Memory B cell (primary cell): ENCODE measurements at places on chromosomes 12 and 14.

GRCh38 chr12:77847680-77848431 is 17.2 kb downstream of the NAV3 start:
- no peaks in the 10 kb centered on the region for H3K4me1 ChIP-seq
- H3K27me3 ChIP-seq: no peaks in the 10 kb centered on the region
- H3K36me3 ChIP-seq: no peaks in the 10 kb centered on the region
- no peak overlapping the region for H3K27ac ChIP-seq
- DNase-seq: no peak

- H3K27ac ChIP-seq: no peak overlapping the region
- no peaks in the 10 kb centered on the region for H3K36me3 ChIP-seq
- no peak overlapping the region for H3K4me3 ChIP-seq
- H3K27me3 ChIP-seq: no peaks in the 10 kb centered on the region
Observed at GRCh38 chr14:28577711-28578131, 188.9 kb upstream of the FOXG1 start.

- peaks cover 15% of the 10 kb centered on the region for H3K4me1 ChIP-seq
- DNase-seq: peak; percentile 47
- no peak overlapping the region for H3K4me3 ChIP-seq
- H3K27ac ChIP-seq: no peak overlapping the region
- H3K36me3 ChIP-seq: no peaks in the 10 kb centered on the region
- H3K27me3 ChIP-seq: peaks cover 6% of the 10 kb centered on the region
Observed at GRCh38 chr14:100654814-100655740, 67.9 kb upstream of the BEGAIN start.

DNA sequence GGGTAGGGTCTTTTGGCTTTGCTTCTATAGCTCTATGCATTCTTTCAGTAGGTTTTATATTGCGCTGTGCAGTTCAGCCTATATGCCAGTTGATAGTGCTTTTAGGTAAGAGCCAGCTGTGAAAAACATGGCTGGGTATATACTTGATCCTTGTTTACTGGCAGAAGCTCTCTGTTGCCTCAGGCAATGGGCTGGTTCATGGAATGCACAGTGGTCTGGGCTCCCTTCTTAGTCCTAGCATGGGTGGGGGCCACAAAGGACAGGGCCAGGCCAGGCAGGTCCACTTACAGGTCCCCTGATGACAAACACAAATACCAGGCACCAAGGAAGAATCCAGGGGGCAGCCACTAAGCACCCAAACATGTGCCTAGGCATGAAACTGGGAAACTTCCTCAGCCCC is 240.7 kb downstream of the SEC23A start:
- no peak for DNase-seq
- H3K4me3 ChIP-seq: no peak overlapping the region
- H3K27me3 ChIP-seq: peaks cover 3% of the 10 kb centered on the region
- H3K27ac ChIP-seq: no peak overlapping the region
- no peaks in the 10 kb centered on the region for H3K4me1 ChIP-seq
- no peaks in the 10 kb centered on the region for H3K36me3 ChIP-seq

GRCh38 chr14:103393676-103394626 is 8.7 kb downstream of the MARK3 start:
- no peaks in the 10 kb centered on the region for H3K36me3 ChIP-seq
- H3K27ac ChIP-seq: no peak overlapping the region
- no peak overlapping the region for H3K4me3 ChIP-seq
